Dermis microvascular lymphatic vessel endothelial cell (primary cell): ENCODE measurements at places on chromosomes 3 and 15.

DNA sequence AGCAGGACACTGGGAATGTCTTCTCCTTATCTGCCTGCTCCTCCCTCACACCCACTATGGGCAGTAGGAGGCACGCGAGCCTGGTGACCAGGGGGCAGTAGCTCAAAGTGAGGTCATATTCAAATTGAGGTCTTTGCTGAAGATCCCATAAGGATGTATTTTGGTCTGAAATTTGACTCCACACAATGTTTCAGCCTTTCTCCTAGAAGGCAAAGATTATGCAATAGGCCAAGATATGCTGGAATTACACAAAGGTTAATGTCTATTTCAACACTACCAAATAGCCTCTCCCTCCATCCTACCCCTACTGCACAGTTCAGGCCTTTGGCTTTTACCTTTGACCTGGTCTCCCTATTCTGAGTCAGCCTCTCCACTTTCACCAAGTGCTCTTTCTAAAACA lies 203.0 kb downstream of the TIGIT start:
- no peak for DNase-seq

GRCh38 chr3:138469874-138470273 lies 35.5 kb downstream of the ESYT3 start:
- no peak for DNase-seq

- no peak for DNase-seq
Measured at GRCh38 chr3:197683191-197683590, 53.5 kb downstream of the RUBCN start.

DNA sequence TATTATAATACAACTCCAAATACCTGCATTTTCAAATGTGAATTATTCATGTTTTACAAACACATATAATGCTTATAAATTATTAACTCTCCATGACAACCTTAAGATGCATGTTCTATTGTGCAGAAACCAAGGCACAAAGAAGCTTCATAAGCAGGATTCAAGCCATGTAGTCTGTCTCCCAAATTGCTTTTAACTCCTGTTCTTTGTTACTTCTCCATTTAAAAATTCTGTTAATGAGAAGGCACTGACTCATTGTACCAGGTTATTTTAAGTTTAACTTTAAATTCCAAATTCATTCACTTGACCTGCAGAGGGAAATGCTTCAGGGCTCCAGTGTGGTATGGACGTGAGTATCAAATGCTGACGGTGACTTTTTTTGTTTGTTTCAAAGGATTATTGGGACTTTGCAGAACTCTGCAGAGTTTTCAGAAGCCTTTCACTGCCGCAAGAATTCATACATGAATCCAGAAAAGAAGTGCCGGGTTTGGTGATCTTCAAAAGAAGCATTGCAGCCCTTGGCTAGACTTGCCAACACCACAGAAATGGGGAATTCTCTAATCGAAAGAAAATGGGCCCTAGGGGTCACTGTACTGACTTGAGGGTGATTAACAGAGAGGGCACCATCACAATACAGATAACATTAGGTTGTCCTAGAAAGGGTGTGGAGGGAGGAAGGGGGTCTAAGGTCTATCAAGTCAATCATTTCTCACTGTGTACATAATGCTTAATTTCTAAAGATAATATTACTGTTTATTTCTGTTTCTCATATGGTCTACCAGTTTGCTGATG lies 100.0 kb downstream of the MME start:
- no peak for DNase-seq

GRCh38 chr3:66404903-66405700 lies 95.7 kb downstream of the LRIG1 start:
- DNase-seq, result no peak

DNA sequence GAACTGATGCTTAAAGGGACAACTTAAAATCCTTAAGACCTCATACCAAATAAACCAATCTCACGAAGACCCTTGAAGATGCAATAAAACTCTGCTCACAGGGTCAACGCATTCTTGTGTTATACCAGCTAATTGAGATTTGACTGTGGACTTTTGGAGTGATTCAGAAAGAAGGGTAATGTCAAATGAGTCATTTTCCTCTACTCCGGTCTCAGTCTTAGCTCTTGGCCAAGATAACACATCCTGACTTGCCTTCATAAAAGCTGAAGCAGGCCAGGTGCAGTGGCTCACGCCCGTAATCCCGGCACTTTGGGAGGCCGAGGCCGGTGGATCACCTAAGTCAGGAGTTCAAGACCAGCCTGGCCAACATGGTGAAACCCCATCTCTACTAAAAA lies 3.8 kb downstream of the PKM start:
- no peak for DNase-seq

DNA sequence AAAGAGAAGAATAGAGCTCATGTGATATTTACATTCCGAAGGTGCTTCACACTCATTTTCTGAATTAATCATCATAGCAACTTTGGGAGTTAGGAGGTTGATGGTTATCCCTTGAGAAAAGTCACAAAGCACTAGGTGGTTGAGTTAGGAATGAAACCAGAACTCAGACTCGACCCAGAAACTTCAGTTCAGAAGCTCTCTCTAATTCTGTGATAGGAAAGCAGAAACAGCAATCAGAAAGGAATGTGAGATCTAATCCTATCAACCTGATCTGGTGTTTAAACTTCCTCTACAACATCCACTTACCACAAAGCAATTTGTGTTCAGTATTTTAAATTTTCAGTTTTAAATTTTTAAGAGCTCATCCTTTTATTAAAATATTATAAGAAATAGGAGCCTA lies 211.2 kb downstream of the CNTN3 start:
- no peak for DNase-seq
